ENCODE measurements at places on chromosomes 4 and X.

DNA sequence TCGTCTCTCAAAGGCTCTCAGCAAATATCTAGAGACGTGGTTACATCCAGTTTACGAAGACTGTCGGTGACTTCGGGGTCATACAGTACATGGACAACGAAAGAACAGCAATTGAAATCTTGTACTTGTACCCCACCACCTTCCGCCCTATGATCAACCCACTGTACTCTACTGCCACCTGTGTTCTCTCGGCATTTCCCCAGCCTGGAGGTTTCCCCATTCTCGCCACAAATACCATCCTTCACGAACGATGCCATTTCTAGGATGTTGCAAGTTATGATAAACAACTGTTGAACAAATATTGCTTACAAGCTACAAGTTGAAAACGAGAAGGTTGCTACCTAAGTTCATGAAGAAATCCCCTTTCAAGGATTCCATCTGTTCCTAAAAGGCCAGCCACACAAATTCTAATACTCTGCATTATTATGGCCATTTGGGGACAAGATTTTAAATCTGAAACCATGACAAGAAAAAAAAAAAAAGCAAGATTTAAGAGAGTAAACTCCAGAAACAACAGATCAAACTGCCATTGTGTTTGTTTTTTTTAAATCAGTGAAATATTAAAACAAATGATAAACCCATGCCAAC lies 1.6 kb downstream of the APBB2 start:
- no peak for DNase-seq

DNA sequence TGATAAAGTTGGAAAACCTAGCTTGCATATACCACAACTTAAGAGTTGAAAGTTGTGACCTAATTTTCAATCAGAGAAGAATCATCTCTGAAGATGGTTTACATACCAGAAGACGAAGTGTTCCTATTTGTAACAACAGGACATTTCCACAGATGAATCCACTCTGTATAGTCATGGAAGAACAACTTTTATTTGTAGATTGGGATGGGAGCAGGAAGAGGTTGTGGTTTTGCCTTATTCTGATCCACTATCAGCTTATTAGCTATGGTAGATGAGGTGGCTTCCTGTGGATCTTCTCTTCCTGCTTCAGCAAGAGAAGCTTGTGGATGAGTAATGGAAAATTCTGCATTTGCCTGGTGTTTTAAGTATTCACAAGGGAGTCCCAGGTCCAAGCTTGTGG lies 18.6 kb upstream of the SUPT20HL1 start:
- no peak for DNase-seq

DNA sequence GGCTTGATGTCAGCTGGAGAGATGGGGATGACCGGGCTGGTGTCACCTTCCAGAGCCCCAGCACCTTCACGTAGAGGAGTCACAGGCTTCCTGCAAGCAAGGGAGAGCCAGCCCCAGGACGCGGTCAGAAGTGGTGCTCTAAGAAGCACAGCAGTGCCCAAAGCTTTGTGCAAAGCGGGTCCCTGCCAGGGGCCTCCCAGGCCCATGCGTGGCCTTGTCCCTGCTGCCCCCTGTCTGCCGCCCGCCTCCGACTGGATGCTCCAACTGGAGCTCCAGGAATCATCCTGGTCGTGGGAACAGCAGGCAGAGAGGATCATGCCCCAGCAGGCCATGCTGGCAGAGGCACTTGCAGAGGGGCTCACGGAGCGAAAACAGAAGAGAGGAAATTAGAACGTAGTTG lies 40.1 kb upstream of the LRPAP1 start:
- DNase-seq = no peak

DNA sequence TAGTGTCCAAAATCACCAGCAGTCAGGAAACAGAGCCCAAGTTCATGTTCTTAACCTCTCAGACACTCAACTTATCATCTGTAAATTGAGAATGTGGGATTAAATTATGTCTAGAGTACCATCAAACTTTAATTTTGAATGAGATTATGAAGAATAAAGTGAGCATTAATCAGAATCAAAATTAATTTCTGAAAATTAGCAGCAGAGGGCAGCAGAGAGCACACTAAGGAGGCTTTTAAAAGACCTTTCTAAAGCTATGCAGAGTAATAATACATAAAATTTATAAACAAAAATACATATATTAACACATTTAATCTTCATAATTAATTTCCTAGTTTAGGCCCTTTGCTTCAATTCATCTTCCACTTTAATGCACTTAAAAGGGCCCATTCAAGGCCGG lies 7.1 kb downstream of the TASL start:
- no peak for DNase-seq

- DNase-seq = no peak
These were observed 248.0 kb downstream of the TRIML1 start for GRCh38 chr4:188387179-188387791.

DNA sequence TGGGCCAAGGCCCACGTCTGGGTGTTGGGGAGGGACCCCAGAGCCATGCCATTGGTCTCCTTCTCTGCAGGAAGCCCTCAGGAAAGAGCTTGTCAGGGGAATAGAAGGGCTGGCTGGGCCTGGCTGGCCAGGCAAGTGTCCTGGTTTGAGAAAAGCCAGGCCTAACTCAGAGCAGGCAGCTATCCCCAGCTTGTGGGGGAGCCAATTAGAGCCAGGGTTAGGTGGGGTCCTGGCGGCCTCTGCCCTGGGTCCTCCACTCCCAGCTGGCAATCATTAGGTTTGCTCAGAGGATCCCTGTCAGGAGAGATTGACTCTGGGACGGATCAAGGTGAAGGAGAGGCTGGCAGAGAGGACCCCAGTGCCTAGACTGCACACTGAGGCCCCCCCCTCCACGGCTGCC lies 64.8 kb downstream of the PJA1 start:
- no peak for DNase-seq

GRCh38 chr4:178174756-178175155 lies 732.5 kb upstream of the AGA start:
- DNase-seq = no peak

- no peak for DNase-seq
These were observed 62.7 kb upstream of the PHKA2 start for GRCh38 chrX:19046343-19047215.

DNA sequence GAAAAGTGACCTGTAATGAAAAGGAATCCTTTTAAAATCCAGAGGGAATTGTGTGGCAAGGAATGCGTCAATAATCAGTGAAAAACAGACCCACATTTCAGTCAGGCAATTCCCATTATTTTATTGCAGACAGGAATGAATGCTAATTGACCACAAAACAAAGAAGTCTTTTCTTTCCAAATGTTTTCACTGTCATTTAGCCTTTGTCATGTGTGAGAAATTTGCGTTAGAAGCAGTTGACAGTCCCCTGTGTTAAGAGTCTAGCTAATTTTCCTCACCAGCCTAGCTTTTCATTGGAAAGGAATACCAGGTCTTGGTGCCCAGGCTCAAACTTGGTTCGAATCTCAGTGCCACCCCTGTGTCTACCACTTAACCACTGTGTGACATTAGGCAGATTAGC lies 83.4 kb downstream of the KIT start:
- DNase-seq = no peak

GRCh38 chr4:183828125-183828524 lies 77.0 kb upstream of the STOX2 start:
- no peak for DNase-seq

- DNase-seq = no peak
These were observed 192.1 kb downstream of the RBMX2 start for GRCh38 chrX:130593911-130594310.

DNA sequence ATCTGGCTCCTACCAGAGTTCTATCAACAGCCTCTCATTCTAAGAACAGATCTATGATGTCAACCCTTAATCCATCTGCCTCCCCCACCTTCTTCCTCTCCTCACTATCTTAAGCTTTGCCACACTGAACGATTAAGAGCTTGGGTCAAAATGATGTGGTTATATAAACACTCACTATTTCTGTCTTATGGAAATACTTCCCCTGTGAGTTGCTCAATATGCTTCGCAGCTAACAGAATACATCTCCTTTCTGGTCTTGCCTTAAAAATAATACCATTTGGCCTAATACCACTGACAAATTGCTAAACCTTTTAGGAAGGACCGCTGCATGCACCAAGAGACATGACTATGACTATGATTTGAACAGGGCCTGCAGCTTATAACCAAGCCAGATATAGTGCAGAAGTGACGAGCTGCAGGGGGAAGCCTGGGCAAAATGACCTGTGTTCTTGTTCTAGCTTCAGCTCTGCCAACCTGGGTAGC lies 130.9 kb downstream of the RNF150 start:
- DNase-seq = no peak

GRCh38 chr4:176671532-176671931 lies 121.2 kb downstream of the VEGFC start:
- DNase-seq = no peak

DNA sequence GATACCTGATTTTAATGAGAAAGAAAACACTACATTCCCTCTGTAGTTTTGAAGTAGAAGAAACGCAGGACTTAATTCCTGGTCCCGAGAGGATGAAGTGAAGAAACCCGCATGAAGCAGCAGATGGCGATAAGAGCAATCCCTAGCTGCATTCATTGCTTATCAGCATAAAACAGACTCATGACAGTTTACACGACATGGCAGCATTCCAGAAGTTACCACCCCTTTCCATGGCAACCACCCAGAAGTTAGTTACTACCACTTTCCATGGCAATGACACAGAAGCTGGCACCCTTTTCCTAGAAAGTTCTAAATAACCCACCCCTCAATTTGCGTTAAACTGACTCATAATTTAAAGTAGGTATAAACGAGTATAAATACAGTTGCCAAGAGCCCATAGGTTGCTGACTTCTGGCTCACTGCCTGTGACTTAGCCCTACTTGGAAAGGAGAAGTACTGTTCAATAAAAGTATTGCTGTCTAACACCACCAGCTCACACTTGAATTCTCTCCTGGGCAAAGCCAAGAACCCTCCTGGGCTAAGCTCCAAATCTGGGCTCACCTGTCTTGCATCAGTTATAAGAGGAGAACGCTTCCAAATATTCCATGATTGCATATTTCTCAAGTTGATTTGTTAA lies 5.5 kb upstream of the XAGE2 start:
- DNase-seq = no peak

- no peak for DNase-seq
These were observed 2.1 kb upstream of the ERCC6L start for GRCh38 chrX:72240976-72241375.

GRCh38 chr4:25439918-25440477 lies 62.9 kb downstream of the ANAPC4 start:
- peak; percentile 84 for DNase-seq

DNA sequence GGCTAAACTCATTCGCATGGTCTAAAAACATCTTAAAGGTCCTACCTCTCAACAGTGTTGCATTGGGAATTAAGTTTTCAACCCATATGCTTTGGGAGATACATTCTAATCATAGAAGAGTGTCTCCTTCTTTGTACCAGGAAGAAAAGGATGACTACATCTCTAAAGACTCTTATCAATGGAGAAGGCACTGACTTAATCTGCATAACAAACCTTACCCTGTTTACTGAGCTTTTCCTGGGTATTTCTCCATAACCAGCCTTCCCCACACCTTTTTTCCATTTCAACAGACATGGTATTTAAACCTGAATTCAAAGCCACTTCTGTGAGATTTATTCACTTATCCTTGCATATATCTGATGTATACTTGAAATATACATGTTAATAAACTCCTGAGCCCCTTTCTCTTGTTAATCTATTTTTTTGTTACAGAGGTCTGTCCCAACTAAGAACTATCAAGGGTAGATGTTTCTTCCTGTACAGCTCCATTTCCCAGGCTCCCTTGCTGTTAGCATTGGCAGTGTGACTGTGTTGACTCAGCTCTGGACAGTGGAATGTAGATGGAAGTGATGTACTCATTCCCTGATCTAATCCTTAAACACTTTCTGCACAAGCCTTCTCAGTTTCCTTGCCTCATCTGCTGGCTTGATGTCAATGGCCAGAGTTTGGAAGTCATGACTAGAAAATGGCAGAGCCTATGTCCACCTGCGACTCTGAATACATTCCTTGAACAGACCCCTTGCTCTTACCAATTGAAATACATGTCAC lies 148.9 kb upstream of the CPEB2 start:
- DNase-seq = no peak

GRCh38 chrX:149630681-149631233 lies 835 bp downstream of the TMEM185A start:
- DNase-seq = no peak

GRCh38 chr4:37976991-37977470 lies 16.8 kb downstream of the PTTG2 start:
- peak; percentile 67 for DNase-seq

DNA sequence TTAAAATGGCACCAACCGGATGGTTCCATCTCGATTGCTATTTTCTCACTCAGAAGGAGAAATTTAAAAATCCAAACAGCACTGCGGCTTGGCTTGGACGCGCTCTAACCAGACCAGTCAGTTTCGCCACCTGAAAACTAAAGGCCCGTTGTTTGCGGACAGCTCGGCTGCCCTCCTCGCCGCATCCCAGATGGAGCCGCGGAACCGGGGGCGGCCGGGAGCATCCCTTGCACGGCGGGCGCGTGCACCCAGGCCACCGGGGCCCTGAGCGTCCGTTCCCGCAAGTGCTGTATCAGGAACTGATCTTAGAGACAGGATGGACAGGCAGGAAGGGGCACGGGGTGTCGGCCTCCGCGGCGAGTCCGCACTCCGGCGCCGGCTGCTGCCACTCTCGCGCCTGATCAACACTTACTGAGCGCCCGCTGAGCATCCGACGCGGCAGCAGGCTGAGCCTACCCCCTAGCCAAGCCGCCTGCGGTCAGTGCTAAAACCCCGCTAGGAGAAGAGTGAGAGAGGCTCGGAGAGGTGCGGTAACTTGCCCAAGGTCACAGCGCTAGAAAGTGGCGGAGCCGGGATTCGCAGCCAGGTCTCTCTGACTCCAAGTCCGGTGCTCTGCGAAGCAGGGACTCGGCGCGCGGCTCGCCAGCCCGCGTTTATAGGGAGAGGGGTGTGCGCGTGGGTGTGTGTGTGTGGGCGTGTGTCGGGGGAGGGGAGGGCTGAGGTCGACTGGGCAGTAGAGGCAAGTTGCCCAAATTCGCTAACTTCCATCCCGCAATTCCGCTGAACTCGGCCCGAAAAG lies at the start of gene CITED1:
Gene CITED1, minus strand, starts transcription at position 629 of the 799 bp plus-strand sequence. CDS start 3,045 bp downstream, outside the sequence.
- no peak for DNase-seq

- no peak for DNase-seq
These were observed 41.5 kb upstream of the PGRMC1 start for GRCh38 chrX:119194621-119195020.

DNA sequence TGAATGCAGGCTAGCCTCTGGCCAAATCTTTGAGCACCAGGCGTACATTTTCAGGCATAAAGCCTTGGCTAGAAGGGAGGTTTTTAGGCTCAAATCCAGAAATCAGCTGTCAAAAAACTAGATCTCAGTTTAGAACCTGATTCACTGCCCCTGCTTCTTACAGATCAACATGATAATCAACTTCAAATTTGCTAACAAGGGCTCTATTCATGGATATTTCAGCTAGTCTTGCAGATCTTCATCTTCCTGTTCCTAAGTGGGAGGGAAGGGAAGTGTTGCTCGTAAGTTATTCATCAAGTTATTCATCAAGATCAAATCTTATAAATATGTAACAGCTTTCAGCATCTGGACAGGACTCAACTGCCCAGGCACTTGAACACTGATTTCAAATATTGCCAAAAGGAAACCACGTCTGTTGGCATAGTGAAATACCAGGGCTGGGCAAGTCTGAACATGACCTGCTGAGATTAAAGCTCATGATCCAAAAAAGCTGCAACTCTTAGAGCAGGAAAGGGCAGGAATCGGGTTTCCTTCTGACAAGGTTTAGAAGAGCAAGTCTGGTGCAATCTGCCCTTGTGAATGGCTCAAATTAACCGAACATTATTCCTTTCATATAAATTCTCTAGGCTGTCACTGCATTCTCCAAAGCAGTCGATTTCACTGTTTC lies 200.3 kb downstream of the PDGFC start:
- no peak for DNase-seq

GRCh38 chrX:107324493-107325310 lies 118.3 kb downstream of the DNAAF6 start:
- peak; percentile 84 for DNase-seq

GRCh38 chr4:22987870-22988269 lies 295.1 kb downstream of the GBA3 start:
- no peak for DNase-seq

Data from H1 (cell line).